ENCODE measurements at places on chromosomes 11 and 22.
A peak's percentile ranks its signal among the peaks of the same experiment; 100 is the strongest.

DNA sequence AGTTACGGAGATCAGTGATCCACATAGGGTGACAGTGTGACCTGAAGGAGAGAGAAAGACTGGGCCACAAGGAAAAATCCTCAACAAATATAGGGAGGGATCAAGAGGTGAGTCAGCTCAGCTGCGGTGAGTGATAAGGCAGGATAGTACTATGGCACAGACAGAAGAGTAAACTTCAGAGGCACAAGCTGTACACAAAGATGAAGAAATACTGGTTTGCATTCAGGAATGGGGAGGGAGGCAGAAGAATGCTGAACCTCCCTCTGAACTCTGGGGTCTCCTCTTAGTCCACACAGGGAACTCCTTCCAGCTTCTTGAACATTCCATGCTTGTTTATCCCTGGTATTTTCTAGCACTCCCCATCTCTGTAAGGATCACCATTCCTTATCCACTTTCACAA, 162.7 kb downstream of the BARX2 start:
- no peak for DNase-seq

- DNase-seq = no peak
Measured at GRCh38 chr22:42931421-42932196, 74.5 kb upstream of the ARFGAP3 start.

DNA sequence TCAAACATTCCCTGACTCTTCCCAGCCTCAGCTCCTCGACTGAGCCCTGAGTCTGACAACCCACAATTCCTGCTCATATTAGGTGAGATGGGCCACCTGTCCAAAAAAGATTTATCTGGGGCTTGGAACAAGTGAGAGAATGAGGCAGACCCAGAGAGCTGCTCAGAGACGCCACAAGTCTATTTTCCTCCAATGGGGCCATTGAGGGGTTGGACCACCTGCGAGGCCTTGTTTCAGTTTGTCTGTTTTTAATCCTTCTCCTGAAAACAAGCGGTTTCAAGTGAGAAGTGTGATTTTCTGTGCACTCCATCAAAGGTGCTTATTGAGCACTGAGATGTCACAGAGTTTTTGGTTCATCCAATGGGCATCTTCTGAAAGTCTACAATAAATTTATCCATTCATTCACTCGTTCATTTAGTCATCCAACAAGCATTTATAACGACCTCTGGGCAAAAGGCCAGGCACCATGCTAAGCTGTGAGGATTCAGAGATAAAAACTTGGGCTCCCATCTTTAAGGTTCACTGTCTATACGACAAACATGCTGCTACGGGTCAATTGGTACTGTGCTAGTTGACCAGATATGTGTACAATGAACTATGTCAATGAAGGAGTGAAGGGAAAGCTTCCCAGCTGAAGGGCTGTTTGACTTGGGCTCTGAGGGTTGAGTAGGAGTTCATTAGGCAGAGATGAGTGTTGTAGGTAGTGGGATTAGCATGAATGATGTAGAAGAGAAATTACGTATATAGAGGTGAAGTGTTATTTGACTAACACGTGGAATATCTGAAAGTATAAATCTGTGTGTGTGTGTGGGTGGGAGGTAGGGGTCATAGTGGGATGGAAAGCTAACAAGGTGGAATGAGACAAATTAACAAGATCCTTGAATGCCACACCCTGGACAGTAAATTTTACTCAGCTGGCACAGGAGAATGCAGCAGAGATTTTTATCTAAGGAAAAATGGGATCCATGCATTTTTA, 168.9 kb downstream of the MIAT start:
- DNase-seq = no peak

DNA sequence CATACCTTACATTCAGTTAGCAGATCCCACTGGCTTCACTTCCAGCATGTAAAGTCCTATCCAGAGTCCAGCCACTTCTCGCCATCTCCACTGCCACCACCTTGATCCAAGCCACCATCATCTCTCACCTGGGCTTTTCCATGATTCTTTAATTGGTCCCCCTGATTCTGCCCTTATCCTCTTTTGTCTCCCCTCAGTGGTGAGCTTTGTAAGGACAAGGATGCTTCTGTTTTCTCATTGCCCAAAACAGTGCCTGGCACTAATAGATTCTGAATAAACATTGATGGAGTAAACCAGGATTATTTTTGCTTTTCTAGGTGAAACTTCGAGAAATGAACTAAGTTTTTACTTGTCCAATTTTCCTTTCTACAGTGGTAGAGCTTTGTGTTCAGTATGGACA, 4.4 kb downstream of the POLA2 start:
- no peak for DNase-seq

DNA sequence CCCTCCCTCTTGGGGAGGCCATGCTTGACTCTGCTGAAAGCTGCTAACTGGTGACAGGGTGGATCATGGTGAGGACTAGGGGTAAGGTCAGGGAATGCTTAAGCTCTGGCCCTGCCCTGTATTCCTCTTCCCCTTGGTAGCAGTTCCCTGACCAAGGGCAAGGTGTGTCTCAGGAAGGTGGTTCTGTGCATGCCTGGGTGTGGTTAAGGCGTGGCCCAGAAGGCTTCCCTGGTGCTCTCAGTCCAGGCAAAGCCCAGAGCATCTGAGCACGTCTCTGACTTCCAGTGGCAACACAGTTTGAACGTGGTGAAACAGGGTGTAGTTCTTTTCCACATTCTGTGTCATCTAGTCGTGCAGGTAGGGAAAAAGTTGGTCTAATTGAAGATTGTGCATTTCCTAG, 53.1 kb upstream of the HORMAD2 start:
- DNase-seq = no peak

DNA sequence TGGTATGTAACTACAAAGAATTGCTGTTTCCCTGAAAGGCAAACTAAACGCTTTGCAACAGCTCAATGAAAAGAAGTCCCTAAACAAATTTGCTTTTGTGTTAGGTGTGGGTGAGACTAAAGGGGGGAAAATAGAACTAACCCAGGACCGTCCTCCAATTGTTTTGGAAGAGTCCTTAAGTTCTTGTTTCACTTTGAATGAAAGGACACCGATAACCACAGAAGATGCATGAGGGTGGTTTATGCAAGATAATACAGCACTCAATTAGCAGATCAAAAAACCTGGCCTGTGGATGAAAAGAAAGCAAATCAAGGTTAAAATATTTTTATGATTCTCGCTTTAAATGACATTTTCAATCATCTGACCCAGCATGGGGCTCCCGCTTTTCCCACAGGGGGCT, 304.5 kb upstream of the SYN3 start:
- DNase-seq = no peak

DNA sequence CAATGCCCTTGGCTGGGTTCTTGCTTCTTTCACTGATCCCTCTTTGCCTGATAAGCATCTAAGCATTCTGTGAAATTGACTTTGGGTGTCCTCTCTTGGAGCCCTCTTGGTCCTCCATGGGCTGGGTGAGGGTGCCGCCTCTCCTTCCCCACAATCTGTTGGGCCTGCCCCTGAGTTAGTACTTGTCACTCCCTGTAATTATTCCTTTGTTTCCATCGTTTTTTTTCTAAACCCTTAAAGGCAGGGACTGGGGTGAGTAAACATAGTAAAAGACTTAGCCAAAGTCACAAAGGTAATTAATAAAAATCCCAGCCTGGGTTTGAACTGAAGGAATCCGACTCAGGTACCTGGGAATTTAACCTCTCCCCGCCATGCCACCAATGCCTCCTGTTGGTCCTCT, 188.1 kb downstream of the MYO18B start:
- no peak for DNase-seq

- no peak for DNase-seq
Measured at GRCh38 chr11:35661534-35661933, 1.0 kb upstream of the TRIM44 start.

DNA sequence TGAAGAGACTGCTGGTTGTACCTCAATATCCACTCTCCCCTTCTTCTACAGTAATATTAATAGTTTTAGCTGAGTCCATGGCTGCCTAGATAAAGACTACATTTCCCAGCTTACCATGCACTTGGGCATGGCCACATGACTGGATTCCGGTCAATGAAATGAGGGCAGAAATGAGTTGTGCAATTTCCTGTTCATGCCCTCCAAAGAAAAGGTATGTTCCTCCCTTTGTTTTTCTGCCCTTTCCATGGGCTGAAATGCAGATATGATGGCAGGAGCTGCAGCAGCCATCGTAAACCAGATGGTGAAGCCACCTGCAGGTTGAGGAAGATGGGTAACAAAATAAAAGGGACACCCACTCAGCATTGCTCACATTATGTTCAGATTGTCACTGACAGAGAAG, 15.3 kb upstream of the ELFN2 start:
- no peak for DNase-seq

- no peak for DNase-seq
Measured at GRCh38 chr11:62430425-62430824, 11.6 kb downstream of the SCGB1A1 start.

GRCh38 chr22:26127556-26127955, 41.7 kb upstream of the SEZ6L start:
- no peak for DNase-seq

DNA sequence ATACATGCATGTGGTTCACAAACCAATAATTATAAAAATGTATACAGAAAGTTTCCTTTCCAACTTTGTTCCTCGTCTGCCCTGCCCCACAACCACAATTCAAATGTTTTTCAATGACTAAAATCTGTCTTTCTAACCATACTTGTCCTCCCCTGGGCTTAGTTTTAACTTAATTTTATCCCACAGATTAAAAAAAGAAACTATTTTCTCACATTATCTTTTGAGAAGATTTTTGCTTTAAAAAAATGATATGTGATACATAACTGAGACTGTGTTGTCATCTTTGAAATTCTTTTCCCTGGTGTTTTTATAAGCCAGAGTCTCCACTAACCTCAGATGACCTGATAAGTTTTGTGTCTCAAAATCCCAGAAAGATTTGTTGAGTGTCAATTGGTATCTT, 79.0 kb downstream of the FDX1 start:
- DNase-seq = no peak

DNA sequence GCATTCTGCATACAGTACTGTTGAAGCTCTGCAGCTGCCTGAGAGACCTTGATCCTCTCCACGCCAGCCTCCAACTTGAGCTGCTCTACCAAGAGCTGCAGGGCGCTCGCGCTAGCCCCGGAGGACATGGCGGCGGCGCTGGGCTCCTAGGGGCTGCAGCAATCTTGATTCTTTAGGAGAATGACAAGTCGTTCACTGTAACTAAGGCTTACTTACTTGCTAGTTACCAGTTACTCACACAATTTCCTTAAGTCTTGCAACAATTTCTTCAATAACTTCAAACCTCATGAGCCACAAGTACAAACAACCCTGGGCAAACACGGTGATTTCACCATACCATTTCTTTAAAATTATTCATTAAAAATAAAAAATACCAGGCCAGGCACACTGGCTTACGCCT, 21.9 kb downstream of the SBF2 start:
- DNase-seq = no peak

DNA sequence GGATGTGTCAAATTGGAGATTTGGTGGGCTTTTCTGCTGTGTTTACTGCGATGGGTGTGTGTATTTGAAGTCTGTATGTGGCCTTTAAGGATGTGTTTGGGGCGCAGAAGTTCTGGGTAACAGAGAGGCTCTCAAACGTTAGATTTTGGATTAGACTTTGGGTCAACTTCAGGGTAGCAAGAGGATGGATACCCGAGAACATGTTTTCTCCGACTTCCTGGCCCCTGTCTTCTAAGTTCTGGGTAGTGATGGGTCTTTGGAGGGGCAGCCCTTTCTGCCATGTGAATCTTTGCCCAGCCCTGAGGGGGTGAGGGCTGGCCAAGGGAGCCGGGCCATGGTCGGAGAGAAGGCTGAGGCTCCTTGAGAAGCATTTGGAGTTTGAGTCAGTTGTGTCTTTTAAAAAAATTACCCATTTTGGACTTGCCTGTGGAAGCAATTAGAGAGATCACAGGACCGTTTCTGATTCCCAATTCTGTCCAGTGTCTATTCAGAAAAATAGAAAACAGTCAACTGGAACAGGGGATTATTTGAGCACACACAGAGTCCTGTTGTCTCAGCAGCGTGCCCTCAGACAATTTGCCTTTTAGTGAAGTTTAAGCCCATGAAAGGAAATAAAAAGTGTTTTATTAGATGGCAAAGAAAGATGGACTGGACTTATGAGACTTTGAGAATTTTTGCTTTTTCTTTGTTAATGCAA, 114.4 kb downstream of the PTPRJ start:
- DNase-seq = no peak

GRCh38 chr11:8290081-8290810, 26.6 kb upstream of the LMO1 start:
- DNase-seq = no peak

DNA sequence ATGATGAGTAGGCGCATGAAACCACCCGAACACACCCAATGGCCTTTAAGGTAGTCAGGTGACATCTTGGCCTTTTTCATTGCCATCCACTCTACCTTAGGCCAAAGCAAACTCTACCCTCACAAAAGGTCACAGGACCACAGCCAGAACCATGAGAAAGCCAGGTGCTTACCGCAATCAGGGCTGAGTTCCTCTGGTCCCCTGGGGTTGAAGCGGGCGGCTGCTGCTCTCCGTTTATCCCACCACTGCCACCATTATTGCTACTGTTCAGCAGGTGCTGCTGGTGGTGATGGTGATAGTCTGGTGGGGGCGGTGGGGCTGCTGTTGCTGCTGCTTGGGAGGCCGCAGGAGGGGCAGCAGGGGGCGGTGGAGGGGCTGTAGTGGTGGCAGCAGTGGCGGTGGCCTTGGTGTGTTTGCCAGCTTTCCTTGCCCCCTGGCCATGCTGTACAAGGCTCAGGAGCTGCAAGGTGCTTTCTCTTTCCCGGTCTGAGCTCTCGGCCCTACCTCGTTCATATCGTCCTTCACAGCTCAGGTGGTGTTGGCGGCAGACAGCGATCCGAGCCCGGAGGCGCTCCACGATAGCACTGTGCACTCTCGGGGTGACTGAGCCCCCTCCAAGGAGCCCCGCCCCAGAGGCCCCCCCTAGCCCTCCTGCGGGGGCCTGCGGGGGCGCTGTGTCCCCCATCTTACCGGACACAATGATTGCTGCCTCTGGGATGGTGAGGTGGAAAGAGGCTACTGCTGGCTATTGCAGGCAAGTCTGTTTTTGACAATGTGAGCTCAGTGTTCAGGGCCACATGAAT, 1.6 kb downstream of the MAML2 start:
- peak; percentile 60 for DNase-seq

DNA sequence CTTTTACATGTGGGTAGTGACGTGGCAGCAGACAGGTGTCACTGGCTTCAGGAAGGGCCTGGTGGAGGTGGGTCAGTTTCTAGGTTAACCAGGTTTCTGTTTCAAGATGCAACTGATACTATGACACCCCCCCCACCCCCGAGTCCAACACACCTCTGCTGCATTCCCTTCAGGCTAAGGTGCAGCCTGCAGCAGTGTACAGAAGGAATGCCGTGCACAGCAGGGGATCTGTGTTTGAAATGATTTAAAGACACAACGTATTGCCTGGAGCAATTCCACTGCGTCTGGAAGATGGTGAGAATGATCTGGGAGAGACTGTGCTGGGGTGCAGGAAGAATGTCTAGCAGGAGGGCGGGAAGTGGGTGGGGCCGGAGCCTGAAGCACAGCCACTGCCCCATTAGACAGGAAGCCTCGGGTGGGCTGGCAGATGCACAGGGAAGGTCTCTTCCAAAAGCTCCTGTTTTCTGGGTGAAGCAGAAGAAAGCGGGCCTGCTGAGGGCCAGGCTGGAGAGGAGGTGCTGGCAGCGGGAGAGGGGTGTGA, 11.9 kb upstream of the TESMIN start:
- DNase-seq = no peak

GRCh38 chr22:20130731-20131596, 640 bp upstream of the ZDHHC8 start:
- peak; percentile 66 for DNase-seq

- no peak for DNase-seq
Measured at GRCh38 chr11:44532809-44533208, 32.7 kb upstream of the CD82 start.
